Amygdala (tissue), 56 donors: ENCODE measurements at places on chromosomes 1 and 21.

DNA sequence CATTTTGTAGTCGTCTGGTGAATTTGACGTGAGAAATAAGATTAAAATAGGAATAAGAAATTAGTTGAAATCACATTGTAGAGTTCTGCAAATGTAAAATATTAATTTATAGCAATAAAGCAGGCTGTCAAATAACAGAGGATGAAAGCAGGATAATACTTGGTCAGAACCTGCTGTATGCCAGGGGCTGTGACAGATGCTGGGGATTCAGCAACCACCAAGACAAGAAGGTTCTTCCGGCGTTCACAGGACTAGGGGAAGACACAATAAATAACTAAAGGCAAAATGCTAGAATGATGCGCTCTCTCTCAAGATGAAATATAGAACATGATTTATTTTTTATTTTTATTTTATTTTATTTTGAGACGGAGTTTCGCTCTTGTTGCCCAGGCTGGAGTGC is 6.8 kb upstream of the PARK7 start:
- no peak for DNase-seq

- DNase-seq: no peak
Measured at GRCh38 chr1:29728703-29729102, 492.4 kb downstream of the PTPRU start.

GRCh38 chr1:200400556-200400955 is 9.3 kb downstream of the ZNF281 start:
- DNase-seq: no peak

GRCh38 chr1:145706086-145706664 is 993 bp downstream of the PDZK1 start:
- DNase-seq: no peak

- peak; percentile 32 for DNase-seq
Measured at GRCh38 chr21:46622226-46622625, 13.2 kb upstream of the PRMT2 start.

DNA sequence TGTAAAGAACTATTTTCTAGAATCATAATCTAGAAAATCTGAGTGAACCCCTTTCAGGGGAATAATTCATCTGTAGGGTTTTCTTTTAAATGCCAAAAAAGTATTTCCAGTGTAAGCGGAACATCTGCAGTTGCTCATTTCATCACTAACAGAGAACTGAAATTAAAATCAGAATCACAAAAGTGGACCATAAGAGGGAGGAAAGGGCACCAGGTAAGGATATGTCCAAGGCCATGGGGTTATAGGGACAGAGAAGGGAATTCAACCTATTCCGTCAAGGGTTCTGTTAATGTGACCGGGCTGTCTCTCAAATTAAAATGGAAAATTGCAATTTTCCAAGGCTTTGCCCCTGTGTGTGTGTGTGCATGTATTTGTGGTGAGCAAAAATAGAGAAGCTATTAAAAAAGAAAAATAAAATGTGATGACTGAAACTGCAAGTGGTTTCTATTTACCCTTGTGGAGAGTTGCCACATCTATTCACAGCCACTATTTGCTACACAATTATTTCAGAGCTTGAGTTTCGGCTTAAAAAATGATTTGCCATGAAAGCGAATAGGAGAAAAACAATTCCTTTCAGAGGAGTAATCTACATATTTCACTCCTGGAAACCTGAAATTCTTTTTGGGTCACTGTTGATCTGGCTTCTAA is 53.1 kb downstream of the APP start:
- no peak for DNase-seq

DNA sequence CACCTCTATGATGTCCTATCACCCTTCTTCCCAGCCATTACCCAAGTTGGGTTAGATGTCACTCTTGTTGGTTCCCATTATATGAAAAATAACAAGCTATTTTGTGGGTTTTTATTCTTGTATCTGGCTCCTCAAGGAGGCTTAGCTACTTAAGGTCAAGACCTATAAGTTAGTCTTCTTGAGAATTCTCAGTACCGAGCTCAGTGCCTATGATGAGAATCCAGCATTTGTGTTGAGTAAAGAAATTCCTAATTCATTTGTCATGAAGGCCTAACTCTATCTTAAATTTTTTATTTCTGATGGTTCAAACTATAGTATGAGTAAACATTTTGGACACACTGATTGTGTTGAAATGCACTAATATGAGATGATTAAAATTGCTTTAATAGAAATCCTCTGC is 15.9 kb downstream of the NUF2 start:
- no peak for DNase-seq

DNA sequence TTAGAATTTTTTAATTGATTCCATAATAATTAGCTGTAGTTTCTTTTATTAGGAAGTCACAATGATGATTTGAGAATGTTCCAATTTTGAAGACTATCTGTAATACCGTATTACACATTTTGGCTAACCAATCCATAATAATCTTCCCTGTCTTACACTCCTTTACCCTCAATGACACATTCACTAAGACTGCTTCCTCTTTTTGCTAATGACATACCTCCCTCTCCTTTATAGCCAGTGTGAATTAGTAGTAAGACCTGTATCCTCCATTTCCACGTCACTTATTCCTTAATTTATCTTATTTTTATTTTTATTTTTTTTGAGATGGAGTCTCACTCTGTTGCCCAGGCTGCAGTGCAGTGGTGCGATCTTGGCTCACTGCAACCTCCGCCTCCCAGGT is 10.1 kb downstream of the KDM1A start:
- DNase-seq: no peak

DNA sequence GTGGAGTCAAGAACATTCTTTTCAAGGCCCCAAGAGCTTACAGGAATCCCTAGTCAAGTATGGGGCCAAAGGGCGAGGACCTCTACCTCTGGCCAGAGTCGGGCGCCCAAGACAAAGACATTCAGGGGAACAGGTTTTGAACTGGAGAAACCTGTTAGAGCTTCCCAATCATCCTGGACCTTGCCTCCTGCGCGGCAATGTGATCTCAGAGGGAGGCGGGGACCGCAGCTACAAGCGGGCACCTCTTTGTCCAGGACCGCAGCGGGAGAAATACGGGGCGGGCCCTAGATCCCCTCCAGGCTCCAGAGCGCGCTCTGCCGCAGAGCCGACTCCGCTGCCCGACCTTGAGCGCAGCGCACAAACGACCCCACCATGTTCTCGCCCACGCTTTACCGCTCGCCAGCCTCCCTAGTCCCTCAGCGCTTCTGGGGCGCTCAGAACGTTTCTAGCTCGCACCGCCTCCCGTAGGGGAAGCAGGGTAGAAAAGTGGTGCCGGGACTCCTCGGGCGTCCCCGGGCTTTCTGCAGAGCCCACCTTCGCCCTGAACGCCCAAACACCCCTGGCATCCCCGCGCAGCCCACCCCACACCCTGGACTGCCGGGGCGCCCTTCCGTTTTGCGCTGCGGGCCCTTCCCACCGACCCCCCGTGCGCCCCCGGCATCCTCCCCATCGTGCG is 28.1 kb downstream of the RABIF start:
- peak; percentile 33 for DNase-seq

- no peak for DNase-seq
Measured at GRCh38 chr1:203036135-203036534, 9.8 kb downstream of the PPFIA4 start.

DNA sequence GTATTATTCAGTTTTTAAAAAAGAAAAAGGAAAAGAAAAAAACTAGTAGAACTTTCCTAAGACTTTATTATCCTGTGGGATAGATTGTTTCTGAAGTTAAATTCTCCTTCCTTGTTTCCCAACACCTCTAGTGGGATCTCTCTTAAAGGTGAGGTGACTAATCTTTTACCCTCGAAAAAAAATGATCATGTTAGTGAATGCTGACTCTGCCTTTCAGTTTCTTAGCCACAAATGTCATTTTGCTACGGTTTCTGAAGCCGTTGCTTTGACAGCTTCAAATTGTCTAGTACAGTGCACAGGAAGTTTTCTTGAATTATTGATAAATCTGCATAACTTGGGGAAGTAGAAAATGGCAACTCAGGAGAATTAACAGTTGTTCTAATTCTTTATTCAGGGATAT is 13.0 kb upstream of the NEK7 start:
- no peak for DNase-seq

DNA sequence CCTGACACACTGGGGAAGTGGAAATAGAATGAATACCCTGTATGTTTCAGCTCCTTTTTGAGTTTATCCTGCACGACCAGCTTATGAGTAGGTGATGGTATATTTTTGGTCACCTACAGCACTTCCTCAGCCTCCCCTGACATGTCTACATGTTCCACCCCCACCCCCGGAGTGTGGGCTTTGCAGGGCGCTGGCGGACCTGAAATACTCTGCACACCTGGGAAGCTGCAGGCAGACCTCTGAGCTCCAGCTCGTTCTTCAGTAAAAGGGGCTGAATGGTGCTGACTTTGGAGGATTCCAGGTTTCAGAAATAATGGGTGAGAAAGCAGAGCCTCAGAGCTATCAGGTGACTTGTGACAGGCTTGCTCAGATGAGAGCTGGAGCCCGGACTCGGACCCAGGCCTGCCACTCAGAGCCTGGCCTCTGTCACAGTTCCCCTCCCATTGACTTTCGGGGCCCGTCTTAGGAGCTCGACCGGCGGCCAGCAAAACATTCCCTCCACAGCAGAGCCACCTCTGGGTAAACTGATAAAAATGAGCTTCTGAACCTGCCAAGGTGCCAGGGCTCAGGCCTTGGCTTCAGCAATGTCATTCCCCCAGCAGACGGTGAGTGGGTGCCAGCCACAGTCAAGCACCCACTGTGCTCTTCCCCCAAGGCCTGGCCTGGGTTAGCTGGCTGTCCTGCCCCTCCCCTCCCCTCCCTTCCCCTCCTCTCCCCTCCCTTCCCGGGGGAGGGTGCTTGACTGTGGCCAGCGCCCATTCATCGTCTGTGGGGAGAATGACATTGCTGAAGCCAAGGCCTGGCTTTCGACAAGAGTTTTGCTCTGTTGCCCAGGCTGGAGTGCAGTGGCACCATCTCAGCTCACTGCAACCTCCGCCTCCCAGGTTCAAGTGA is 30.1 kb downstream of the DOP1B start:
- DNase-seq: no peak

DNA sequence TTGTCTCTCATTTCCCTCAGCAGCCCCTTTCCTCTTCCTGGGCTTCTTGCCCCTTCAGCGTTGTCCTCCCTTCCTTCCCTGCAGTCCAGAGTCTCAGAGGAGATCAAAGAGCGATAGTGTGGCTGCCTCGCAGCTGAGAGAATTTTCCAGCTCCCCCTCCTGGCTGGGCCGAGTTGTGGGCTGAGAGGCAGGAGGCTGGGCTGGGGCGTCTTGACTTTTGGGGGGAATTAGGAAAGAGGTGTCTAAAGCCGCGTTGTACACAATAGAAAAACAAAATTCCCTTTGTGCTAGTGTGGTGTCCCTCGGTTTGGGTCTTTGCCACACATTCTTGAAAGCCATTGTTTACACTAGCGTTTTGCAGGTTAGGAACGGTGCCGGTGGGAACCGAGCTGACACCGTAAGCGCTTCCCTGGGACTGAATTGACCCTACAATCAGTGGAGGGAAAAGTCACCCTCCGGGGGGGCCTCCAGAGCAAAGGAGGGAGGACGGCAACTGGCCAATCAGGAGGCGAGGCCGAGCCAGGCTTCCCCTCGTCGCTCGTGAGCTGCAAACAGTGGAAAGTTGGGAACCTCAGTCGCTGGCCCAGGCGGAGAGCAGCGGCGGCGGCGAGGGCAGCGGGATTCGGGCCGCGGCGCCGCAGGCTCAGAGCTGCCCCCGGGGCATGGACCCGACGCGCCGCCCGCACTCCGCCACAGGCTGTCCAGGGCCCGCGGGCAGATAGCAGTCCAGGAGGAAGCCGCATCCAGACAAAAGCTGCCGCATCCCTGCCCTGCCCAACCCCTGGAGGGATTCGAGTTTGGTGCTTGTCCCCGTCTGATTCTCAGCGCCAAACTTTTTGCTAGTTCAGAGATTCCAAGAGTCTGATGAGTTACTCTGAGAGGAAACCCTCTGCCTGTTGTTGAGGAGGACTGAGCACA is at the start of gene HMCN1:
HMCN1 (plus strand) TSS at position 574 of the 918 bp plus-strand sequence. CDS start 389 bp downstream, outside the sequence.
- DNase-seq: no peak

- DNase-seq: no peak
Measured at GRCh38 chr1:68270951-68271350, 38.6 kb upstream of the WLS start.

DNA sequence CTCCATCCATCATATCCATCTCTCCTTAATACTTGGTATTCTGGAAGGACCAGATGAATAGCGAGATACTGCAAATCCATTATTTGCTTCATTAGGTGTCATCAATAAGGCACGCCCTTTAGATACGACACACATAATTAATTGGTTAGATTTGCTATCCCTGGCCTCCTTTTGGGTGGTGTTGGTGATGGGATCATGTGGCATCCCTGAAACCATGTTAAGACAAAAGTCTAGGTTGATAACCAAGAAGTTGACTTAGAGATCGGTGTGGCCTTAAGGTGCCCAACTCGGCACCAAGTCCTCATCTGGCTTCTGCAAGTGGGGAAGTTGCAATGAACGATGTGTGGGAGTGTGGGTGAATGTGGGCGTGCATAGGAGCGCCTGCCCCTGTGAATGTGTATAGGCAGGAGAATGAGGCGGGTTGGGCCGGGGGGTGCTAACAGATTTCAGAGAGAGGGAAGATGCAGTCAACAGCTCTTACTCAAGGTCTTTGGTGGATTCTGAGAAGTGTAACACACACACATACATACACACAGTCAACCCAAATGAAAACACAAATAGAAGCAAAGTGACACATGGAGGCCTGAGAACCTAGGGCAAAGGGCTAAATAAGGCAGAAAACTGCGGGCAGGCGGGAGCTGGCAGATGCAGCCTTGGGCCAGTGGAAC is 415.7 kb upstream of the ESRRG start:
- DNase-seq: no peak

GRCh38 chr1:183723571-183723970 is 70.5 kb upstream of the APOBEC4 start:
- no peak for DNase-seq

- peak; percentile 31 for DNase-seq
Measured at GRCh38 chr1:155910621-155911121, 478 bp downstream of the RIT1 start.

DNA sequence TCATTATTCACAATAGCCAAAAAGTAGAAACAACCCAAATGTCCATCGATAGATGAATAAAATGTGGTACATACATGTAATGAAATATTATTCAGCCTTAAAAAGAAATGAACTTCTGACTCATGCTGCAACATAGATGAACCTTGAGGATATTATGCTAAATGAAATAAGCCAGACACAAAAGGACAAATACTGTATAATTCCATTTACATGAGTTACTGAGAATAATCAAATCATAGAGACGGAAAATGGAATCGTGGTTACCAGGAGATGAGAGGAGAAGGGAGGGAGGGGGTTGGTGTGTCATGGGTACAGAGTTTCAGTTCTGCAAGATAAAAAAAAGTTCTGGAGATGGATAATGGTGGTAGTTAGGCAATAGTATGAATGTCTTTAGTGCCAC is 184.1 kb downstream of the PSMG1 start:
- no peak for DNase-seq
